Cardiac septum (tissue), 1 donor: ENCODE measurements at places on chromosomes 4 and X.
A peak's percentile ranks its signal among the peaks of the same experiment; 100 is the strongest.

- DNase-seq: no peak
Measured at GRCh38 chrX:44733931-44734330, 109.9 kb upstream of the DUSP21 start.

DNA sequence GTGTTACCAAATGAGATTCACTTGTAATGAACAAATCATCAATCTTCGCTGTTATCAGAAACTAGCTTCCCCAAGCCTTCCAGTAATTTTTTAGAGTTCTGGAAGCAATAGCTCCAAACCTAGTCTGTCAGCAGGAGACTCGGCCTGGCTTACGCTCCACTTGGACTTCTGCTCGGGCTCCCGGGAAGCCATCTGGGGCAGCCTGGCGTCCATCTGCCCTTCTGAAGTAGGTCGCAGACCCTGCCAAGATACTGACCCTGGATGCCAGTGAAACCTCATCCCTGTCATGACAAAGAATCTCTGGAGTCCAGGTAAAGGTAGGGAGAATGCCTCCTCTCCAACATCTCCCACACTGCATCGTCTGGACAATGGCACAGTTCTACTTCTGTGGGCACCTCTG, 493.8 kb upstream of the ZFP42 start:
- no peak for DNase-seq

GRCh38 chr4:150209140-150209829, 131.0 kb downstream of the DCLK2 start:
- no peak for DNase-seq

DNA sequence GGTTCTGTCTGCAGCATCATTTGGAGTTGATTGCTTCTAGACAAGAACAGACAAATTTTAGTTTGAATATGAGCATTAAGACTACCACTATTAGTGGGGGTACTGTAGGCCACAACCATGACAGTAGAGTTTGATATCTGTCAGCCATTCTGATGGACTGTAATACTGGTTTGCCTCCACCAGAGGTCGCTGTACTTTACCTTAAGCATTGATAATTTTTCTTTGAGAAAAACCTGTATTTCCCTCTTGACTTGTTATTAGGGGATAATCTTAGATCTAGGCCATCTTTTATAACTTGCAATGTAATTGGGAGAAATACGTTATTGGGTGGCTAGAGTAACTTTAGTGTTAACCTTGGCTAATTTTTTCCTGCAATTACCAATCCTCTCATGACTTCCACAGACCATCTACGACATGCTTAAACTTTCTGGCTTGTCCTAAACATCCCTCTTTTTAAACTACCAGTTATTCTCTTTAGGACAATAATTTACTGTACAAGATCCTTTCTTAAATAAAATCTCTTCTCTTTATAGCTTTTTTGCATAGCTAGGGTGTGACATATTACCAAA, 562.4 kb downstream of the MAGEB5 start:
- DNase-seq: no peak

- DNase-seq: no peak
Measured at GRCh38 chrX:23503835-23504539, 163.3 kb upstream of the PRDX4 start.

DNA sequence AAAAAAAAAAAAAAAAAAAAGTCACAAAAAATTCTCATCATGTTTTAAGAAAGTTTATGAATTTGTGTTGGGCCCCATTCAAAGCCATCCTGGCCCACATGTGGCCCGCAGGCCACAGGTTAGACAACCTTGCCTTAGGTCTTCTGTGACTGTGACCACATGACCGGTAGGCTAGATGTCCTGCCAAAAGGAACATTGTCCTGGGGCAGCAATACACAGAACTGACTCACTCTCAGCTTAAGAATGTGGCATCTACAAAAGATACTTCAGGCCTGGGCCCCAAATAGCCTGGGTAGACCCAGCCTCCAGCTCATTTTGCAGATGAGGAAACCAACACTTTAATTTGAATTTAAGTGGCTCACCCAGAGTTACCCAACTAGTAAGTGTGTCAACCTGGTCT, 10.0 kb downstream of the AWAT2 start:
- DNase-seq: no peak

DNA sequence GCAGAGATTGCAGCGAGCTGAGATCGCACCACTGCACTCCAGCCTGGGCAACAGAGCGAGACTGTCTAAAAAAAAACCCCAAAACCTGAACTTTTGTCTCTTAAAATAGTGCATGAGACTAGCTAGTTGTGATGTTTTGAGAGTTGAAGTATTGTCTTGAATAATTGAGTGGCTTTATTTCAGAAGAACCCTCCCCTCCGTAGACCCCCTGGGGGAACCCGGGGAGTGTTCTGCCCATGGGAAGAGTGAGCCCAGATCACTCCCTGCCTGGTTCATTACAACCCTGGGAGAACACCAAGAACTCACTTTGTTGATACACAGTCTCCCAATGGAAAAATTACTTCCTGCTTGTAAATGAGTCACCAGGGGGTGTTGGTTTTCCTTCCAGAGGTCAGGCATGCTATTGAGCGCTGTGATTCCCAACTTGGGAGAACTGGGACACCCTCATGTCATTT, 65.3 kb upstream of the SHISA3 start:
- no peak for DNase-seq

GRCh38 chr4:37812713-37813112, 13.8 kb upstream of the PGM2 start:
- DNase-seq: no peak

- no peak for DNase-seq
Measured at GRCh38 chr4:81898862-81899504, 427.3 kb upstream of the RASGEF1B start.

- no peak for DNase-seq
Measured at GRCh38 chr4:86917212-86918039, 17.4 kb upstream of the AFF1 start.

GRCh38 chr4:88600176-88600838, 8.0 kb downstream of the HERC3 start:
- no peak for DNase-seq

DNA sequence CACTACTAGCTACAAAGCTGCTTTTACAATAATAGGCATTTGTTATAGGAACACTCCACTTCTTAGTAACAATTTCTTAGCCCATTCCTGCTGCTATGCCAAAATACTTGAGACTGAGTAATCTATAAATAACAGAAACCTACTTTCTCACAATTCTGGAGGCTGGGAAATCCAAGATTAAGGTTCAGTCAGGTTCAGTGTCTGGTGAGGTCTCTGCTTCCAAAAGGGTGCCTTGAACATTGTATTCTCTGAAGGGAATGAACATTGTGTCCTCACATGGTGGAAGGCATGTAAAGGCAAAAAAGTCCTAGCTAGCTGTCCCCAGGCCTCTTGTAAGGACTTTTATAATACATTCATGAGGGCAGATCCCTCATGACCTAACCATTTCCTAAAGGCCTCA, 7.0 kb downstream of the SLC9B1 start:
- no peak for DNase-seq

- peak; percentile 69 for DNase-seq
Measured at GRCh38 chrX:129718676-129719075, 20.1 kb upstream of the XPNPEP2 start.

DNA sequence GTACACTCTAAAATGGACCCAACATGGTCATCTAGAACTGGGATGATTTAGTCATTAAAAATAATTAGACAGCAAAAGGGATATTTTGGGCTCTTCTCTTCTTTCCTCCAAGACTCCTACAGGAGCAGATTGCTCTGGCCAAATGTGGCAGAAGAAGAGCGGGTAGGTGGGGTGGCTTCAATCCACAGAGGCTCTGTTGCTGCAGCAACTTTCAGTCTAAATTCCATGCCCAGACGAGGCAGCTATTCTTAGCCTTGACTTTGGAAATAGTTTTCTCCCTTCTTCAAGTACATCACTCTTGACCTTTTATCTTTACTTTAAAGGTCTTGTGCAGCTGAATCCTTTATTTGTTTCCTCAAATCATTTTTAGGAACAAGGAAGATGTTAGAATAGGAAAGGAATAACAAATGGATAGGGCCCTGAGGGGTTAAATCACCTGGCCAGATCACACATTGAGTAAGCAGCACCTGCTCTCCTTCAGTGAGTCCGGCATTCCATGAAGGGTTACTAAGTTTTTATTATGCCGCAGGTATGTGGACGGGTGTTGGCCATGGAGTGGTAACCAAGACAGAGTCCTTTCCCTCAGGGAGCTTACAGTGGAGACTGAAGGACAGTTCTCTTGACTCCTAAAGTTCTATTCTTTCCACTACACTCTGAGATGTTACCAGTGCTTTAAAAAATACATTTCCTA, 19.3 kb upstream of the SORBS2 start:
- no peak for DNase-seq

DNA sequence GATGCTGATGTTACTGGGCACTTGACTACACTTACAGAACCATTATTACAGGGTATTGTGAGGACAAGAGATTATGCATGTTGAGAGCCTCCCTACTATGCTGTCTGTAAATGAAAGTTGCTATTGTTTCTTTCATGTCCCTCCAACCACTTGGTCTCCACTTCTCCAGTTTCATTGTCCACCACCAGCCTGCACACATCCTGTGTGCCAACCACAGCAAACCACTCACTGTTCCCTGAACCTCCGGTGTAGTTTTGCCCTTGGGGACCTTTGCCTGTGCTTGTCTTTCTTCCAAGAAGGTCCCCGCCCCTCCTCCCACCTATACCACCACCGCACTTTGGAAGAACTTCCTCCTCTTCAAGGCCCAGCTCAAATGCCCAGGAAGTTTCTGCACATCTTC, 43.1 kb upstream of the AFF2 start:
- no peak for DNase-seq

- DNase-seq: no peak
Measured at GRCh38 chr4:42159271-42160001, 7.0 kb upstream of the BEND4 start.

DNA sequence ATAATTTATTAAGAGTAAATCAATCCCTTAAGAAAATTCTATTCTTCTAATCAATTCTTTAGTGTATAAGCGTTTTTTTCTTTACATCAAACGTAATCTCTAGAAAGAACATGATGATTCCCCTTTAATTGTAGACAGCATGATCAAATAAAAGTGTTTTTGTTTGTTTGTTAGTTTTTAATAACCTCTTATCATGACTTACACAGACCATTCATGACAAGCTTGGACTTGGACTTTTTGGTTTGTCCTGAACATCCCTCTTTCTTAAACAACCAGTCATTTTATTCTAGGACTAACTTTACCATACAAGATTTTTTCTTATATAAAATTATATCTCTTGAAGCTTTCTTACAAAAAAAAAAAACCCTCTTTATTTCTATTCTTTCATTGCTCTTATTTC, 344.6 kb upstream of the SPOCK3 start:
- no peak for DNase-seq

DNA sequence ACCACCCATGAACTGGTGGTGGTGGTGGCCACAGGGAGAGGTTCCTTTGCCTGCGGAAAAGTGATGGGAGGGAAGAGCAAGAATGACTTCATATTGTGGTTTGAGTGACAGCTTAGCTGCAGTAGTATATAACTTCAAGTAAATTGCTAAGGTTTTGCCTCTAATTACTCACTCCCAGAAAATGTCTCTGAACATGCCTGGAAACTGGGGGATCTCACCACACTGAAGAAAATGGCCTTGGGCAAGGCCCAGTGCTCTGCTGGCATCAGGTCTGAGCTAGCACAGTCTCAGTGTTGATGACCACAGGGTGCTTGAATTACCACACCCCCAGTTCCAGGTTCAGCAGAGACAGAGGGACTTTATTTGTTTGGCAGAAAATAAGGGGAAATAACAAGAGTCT, 2085.4 kb downstream of the ARAP2 start:
- DNase-seq: no peak

DNA sequence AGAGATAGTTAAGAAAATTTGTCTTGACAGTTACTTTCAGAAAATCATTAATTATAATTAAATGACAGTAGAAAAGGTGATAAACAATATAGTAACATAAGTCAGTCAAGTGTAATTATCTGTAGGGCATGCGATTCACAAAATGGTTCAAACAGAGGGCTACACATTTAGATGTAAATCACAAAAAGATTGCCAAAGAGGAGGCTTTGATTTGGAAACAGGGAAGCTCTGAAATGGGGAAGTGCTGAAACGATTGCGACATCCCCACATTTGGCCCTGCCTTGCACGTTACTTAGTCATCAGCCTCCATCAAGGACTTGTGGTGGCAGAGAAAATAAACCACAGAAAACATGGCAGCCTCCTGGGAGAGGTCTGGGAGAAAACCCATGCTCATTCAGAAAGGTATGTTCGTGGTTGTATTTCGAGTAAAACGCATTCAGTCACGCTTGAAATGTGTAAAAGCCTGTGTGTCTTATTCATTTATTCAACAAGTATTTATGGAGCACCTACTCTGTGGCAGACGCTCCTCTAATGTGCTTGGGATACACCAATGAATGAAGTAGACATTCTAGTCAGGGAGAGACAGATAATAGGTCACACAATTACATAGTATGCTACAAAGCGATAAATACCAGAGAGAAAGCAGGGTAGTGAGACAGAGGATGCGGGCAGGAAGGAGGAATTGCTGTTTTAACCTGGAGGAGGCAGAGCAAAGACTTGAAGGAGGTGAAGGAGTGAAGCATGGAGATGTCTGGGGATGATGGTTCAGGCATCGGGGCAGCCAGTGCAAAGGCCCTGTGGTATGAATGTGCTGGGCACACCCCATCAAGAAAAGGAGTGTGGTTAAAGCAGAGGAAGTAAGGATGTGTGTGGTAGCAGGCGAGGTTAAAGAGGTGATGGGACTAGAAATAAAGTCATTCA, 7.8 kb downstream of the RBM47 start:
- DNase-seq: peak; percentile 87

GRCh38 chr4:142158980-142159379, 522.6 kb downstream of the IL15 start:
- DNase-seq: no peak

DNA sequence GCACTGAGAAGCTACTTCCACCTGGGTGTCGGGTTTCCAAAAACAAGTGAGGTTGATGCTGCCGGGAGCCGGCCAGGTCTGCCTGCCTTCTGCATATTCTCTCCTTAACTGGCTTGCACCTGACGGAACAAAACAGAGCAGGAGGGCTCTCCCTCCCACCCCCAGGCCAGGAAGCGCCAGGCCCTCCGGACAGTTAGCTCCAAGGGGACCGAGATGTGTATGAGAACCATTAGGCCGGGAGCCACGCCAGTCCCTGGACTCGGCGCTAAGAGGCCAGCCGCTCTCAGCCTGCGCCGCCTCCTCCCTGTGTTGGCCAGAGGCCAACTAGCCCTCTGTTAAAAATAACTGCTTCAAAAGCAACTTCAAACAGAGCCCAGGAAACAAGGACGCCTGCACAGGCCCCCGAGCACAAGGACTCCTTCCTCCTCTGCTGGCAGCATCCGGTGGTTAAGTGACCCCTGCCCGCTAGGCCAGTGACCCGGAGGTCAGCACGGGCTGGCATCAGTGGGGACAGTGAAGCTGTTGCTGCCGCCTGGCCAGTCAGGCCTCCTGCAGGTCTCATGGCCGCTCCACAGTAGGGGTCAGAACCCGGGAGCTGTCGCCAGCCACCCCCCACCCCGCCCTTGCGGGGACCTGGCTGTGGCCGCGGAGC, 107.9 kb downstream of the ABLIM2 start:
- DNase-seq: peak; percentile 90

DNA sequence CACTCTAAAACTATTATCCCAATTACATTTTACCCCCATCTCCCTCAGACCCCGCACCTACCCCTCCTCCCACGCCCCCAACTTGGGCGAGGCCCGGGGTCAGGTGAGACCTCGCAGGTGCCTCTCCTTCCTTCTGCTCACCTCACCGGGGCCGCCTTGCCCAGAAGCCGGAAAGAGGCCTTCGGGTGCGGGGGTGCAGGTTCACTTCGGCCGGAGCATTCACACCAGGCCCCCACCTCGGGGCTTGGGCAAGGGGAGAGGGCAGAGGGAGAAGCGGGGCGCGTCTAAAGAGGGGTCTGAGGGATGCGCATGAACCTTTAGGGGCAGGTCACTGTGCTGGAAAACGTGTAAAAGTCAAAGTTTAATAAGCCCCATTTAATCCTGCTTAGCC, 427 bp downstream of the ZNF182 start:
- no peak for DNase-seq

GRCh38 chrX:53374222-53374820, 48.1 kb downstream of the SMC1A start:
- DNase-seq: no peak
